ENCODE measurements at places on chromosomes 7 and 10. TPM values are rescaled to one million over a fixed set of nuclear protein-coding genes. Genes with fewer than 3 reads are reported as not detected.

DNA sequence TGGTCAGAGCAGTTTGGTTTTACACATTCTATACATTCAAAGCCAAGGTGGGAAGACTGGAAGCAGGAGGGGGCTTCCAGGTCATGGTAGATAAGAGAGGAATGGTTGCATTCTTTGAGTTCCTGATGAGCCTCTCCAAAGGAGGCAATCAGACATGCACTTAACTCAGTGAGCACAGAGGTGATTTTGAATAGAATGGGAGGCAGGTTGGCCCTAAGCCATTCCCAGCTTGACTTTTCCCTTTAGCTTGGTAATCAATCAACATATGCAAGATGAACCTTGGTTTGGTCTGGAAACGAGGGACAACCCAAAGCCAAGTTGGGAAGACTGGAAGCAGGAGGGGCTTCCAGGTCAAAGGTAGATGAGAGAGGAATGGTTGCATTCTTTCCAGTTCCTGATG is 31.4 kb downstream of the TCERG1L start:
- no peak for DNase-seq
- no peak overlapping the region for H3K4me3 ChIP-seq
- H3K4me1 ChIP-seq, result no peaks in the 10 kb centered on the region
- no peaks in the 10 kb centered on the region for H3K36me3 ChIP-seq

GRCh38 chr7:148884299-148885022 is 370 bp upstream of the EZH2 start:
- H3K27ac ChIP-seq, result peak overlapping the region; percentile 87
- H3K4me1 ChIP-seq, result peaks cover 5% of the 10 kb centered on the region
- no peaks in the 10 kb centered on the region for H3K27me3 ChIP-seq

- H3K36me3 ChIP-seq, result no peaks in the 10 kb centered on the region
- H3K27ac ChIP-seq, result no peak overlapping the region
- H3K4me1 ChIP-seq, result no peaks in the 10 kb centered on the region
- no peaks in the 10 kb centered on the region for H3K27me3 ChIP-seq
- DNase-seq, result no peak
Measured at GRCh38 chr7:132080467-132080866, 495.8 kb downstream of the PLXNA4 start.

The FOXI2 gene
- total RNA-seq, result not detected

DNA sequence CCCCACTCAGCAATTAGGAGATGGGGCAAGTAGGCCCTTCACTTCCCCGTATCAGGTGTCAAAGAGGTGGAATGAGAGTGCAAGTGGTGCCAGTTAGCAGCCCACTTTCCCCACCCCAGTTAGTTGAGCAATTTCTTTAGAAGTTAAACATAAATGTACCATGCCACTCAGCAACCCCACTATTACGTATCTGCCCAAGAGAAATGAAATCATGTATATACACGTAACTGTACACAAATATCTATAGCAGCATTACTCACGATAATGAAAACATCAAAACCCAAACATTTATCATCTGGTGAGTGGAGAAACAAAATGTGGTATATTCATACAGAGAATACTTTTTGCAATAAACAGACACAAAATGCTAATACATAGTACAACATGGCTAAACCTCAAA is 50.4 kb downstream of the IMMP2L start:
- no peak overlapping the region for H3K4me3 ChIP-seq
- no peaks in the 10 kb centered on the region for H3K36me3 ChIP-seq
- H3K27me3 ChIP-seq, result no peaks in the 10 kb centered on the region
- no peaks in the 10 kb centered on the region for H3K4me1 ChIP-seq

The FKBP6 gene
- total RNA-seq, result 0.47 TPM

The OR2A42 gene
- total RNA-seq, result not detected

DNA sequence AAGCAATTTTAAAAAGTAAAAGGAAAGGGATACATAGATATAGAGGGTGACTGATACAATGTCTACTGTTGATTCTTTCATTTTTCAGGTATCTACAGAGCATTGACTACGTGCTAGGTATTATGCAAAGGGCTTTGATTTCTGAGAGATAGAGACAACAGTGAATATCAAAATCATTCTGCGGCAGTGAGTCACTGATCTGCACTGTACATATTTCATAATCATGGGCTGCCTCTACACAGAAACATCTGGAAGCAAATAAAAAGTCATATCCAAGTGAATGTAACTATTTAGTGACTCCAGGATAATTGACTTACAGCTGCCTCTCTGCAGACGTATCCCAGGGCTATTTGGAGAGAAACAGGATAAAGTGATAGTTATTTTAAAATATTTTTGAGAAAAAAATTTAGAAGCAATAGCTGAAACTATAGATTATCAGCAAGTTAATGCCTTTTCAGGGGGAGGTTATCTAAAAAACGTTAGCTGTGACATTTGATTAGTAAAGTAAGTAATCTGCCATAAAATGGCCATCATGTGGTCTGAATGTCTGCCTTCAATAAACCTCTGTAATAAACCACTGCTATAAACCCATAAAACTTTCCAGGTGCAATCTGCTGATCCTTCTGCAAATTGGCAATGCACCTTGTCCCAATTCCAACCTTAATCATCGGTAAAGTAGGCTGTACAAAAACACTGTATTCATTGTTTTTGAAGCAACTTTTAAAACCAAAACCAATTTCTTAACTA is 43.7 kb downstream of the CPXM2 start:
- H3K4me1 ChIP-seq, result no peaks in the 10 kb centered on the region
- H3K27ac ChIP-seq, result no peak overlapping the region
- H3K27me3 ChIP-seq, result no peaks in the 10 kb centered on the region
- H3K36me3 ChIP-seq, result no peaks in the 10 kb centered on the region
- no peak for DNase-seq

Measured in lower lobe of right lung (tissue), 2 donors.